Fibroblast of gingiva (primary cell): ENCODE measurements at places on chromosomes 7 and 10.
A peak's percentile ranks its signal among the peaks of the same experiment; 100 is the strongest.

- no peak for DNase-seq
These were observed 743 bp downstream of the MKI67 start for GRCh38 chr10:128125416-128125943.

- no peak for DNase-seq
These were observed 100.3 kb downstream of the TRRAP start for GRCh38 chr7:98978672-98979071.

GRCh38 chr7:48084727-48085432 is 4.2 kb upstream of the UPP1 start:
- peak; percentile 96 for DNase-seq

DNA sequence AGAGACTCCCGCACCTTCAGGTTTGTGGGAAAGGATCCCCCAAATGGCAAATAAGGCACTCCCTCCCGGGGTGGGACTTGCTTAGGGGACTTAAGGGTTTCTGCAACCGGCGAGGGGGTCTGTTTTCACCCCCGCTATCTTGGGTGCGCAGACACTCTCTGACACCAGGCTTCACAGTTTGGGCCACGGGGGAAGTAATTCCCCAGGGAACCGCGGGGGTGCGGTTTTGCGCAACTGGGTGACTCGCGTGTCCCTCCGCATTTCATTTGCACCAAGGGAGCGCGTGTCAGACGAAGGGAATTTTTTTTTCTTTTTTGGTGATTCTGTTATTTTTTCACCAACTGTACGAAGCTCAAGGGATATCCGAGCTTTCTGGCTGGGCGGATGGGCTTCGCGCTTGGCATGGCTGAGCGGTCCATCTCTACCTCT is 1.7 kb downstream of the GRM8 start:
- no peak for DNase-seq

DNA sequence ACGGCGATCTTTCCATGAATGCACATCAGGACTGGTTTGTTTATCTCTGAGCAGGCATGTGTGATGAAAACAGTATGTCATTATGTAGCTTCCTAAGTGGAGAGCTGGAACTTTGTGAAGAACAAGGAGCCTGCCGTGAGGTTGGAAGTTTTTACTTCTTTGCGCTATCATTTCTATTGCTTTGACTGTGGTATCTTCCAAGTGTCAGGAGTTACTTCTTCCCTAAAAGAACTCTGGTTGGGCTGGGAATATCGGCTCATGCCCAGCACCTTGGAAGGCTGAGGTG is 167.4 kb upstream of the AHR start:
- no peak for DNase-seq

GRCh38 chr7:90485734-90486316 is 16.4 kb downstream of the PTTG1IP2 start:
- no peak for DNase-seq

DNA sequence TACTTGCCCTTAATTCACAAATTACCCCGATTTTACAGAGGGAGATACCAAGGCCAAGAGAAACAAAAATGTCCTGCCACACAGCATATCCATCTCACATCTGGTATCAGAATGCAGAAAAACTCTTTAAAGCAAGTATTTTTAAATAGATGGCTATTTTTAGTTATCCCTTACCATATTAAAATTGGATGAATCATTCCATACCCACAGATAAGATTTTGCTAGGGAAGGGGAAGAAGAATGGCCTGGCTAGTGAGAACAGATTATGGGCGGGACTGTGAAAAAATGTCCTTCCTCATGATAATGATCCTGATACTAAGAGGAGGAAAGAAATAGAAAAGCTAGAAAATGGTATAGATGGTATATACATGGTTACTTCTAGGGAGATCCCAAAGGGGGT is 80.6 kb upstream of the GATAD1 start:
- DNase-seq = no peak

GRCh38 chr10:7317786-7318446 is 92.9 kb downstream of the SFMBT2 start:
- no peak for DNase-seq

DNA sequence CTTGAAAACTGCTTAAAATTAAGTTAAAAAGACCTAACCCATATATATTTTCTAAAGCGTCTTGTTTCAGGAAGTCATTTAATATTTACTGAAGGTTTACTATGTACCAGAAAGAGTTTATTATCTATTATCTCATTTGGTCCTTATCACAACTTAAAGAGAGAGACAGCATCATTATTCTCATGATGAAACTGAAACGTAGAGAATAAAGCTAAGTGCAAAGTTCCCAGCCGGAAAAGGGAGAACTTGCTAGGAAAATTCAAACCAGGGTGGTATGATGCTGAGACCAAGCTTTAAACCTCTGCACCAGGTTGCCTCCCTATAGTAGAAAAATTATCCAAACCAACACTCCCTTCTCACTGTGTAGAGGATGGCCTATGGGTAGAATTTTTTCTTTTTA is 207.7 kb upstream of the BMPER start:
- DNase-seq = no peak

DNA sequence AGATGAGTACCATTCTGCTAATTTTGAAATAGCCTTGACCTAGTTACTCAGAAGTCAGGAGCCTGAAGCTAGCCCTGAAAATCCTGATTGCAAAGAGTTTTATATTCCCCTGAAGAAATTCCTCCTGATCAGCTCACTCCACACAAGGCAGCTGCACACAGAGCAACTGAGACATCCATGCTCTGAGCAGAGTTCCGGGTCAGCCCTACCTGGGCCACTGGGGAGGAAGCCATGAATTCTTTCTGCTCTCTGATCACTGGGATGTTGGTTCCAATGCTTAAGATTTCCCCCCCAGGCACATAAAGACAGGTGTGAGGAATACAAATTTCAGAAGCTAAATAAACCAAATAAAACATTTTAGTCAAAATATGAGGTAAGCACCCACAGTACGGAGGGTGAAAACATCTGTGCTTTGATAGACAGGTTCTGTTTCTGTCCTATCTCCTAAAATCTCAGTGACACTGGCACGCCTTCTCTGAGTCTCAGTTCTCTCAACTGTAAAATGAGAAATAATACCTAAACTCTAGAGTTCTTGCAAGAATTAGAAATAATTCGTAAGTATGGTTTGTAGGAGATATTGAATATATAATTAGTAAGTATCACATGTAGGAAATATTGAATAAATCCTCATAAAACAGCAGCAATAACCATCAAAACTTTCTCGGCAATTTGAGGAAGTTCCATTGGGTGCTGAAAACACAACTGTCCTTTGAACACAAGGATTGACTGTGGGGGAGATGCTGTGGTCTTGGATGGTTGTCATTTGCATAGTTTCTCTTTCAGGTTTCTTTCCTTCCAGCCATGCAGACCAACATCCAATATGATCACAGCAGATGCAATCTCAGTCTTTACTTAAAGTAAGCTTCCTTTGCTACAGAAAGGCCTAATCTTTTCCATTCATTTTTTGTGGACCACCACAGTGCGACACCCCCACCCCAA is 133.0 kb upstream of the TNS3 start:
- DNase-seq = no peak

GRCh38 chr10:108439397-108439796 is 1274.9 kb upstream of the SORCS1 start:
- no peak for DNase-seq

GRCh38 chr7:40646717-40647116 is 511.9 kb downstream of the SUGCT start:
- no peak for DNase-seq

GRCh38 chr7:33745934-33746333 is 159.4 kb upstream of the BMPER start:
- DNase-seq = no peak

- peak; percentile 80 for DNase-seq
These were observed 816 bp upstream of the LRRC4 start for GRCh38 chr7:128031901-128032604.

GRCh38 chr10:76454506-76455140 is 1023.2 kb downstream of the LRMDA start:
- DNase-seq = no peak

DNA sequence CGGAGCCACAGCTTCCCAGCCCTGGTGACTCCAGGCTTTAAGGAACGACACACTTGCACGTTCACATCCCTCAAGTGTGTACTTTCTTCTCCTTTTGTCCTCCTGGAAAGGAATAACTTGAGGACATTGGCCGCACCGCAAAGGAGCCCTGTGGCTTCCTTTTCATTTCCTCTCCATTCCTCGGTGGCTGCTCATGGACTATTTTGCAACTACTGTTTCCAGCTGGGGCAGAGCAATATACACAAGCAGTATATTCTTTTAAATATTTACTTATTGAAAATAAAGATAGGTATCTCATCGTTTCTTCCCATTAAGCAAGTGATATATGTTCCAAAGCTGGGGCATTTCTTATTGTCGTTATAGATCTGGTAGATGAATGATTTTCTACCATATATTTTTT is 97.2 kb upstream of the LYZL1 start:
- no peak for DNase-seq

- DNase-seq = peak; percentile 36
These were observed 99.9 kb upstream of the IL6 start for GRCh38 chr7:22627136-22627535.

DNA sequence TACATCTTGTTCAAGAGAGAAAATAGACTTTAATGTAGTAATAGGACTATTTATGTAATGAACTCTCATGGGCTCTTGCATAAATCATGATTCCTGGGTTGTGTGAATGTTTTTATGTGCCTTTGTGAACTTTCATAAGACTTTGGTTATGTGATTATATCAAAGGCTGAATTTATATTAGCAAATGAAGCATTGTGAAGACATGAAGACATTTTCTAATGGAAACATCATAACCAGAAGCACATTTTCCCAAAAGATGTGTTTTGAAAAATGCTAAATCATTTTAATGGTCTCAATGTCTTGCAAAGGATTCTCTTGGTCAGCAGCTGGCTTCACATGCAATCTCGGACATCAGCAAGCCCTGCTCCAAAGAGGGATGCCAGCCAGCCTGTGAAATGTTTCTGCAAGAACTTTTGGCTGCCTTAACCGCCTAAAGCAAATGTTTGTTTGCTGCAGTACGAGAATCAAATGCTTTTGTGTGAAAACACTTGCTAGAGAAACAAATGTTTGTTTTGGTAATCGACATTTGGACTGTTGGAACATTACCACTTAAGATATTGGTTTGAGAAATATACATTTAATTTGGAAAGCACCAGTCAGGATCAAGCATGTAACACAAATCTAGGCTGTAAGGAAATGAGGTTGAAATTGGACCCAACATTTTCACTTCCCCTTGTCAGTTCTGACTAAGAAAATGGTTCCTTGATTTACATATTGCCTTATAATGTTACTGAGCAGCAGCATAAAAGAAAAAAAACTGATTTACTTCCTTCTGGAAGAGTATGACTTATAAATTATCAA is 102.1 kb downstream of the RTKN2 start:
- peak; percentile 95 for DNase-seq
